T-cell (primary cell): ENCODE measurements at places on chromosomes 11 and 22.

GRCh38 chr11:111379602-111380136, 594 bp upstream of the POU2AF1 start:
- no peak for DNase-seq

DNA sequence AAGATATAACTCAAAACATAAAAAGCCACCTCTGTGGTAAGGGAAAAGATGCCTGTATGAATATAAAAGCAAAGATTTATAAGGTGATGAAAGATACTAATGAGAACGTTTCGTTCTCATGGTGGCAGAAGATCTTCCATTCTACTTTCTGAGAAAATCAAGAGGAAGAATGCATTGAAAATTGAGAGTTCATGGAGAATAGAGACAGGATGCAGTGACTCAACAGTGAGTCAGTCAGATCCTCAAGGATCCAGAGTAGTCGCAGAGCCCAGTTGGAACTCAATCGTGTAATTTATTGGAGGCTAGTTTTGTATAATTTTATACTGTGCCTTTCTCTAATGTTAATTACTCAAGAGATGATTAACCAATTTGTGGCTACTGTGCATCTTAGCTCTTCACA, 73.3 kb downstream of the ENTHD1 start:
- no peak for DNase-seq

- DNase-seq: no peak
Measured at GRCh38 chr11:5153574-5154431, 754 bp downstream of the OR52A1 start.

- DNase-seq: no peak
Measured at GRCh38 chr22:31173386-31174145, 13.6 kb downstream of the RNF185 start.

DNA sequence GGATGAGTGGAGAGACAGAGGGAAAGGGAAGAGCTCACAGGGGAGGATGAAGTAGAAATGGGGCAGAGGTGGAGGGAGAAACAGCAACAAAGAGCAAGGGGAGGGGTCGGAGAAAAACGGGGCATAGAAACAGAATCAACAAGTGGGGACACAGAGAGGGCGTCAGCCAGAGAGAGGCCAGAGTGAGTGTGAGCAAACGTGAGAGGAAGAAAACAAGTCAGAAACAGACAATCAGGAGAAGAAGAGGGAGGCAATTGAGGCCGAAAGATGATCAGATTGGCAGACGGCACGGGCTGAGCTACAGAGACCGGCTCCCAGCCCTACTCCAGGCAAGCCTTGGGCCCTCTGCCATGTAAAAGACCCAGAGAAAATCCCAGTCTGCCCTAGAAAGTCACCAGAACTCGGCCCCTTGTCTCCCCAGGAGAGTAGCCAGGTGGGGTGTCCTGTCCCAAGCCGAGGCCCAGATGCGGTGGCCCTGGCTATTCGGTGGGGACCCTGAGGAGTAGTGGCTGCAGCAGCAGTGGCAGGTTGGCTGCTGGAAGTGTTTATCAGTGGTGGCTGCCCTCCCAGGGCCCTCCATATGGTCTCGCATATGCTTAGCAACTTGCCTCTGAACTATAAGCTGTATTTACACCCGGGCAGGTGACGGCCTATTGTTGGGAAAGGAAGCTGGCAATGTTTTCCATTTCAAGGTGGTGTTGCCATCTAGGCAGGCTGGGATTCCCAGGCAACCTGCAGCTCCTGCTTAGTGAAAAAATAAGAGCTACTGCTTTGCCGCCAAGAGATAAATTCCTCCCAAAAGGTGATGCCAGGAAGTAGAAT, 14.8 kb upstream of the TSPAN18 start:
- no peak for DNase-seq

- no peak for DNase-seq
Measured at GRCh38 chr11:23778971-23779370, 717.9 kb upstream of the LUZP2 start.

- DNase-seq: no peak
Measured at GRCh38 chr11:7904917-7905316, 26.2 kb downstream of the OR10A6 start.

DNA sequence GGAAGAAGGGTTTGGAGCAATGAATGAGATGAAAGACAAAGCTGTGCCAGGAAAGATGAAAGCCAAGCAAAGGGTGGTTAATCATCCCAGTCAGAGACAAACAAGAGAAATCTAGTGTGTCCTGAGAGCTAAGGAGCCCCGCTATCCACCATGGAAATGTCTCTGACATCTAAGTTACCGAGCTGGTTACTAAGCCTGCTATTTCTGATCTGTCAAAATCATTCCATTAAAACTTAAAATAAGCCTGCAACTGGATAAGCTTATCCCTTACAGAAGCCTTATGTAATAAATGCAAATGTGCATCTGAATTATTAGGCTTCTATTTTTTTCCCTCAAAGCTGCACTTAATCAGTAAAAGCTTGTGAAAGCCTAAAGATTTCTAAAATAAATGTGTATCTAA, 22.1 kb upstream of the SESN3 start:
- no peak for DNase-seq

DNA sequence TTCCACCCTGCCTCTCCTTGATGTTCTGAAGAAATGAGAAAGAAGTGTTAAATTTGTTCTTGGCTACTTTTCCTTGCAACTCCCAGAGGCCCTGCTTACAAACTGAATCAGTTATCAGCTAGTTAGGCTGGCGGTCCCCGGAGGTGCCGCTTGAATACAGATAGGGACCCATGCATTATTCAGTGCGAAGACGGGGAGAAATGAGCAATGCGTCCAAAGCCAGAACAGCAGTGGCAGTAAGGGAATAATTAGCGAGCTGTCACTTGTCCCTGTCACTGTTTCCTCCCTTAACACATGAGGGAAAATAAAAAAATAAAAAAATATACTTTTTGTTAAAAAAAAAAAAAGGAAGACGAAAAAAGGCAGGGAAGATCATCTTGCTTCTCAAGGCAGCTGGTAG, 528.1 kb downstream of the MN1 start:
- DNase-seq: no peak
